Panc1 (cell line): ENCODE measurements at places on chromosomes 13 and 19.
A peak's percentile ranks its signal among the peaks of the same experiment; 100 is the strongest.

DNA sequence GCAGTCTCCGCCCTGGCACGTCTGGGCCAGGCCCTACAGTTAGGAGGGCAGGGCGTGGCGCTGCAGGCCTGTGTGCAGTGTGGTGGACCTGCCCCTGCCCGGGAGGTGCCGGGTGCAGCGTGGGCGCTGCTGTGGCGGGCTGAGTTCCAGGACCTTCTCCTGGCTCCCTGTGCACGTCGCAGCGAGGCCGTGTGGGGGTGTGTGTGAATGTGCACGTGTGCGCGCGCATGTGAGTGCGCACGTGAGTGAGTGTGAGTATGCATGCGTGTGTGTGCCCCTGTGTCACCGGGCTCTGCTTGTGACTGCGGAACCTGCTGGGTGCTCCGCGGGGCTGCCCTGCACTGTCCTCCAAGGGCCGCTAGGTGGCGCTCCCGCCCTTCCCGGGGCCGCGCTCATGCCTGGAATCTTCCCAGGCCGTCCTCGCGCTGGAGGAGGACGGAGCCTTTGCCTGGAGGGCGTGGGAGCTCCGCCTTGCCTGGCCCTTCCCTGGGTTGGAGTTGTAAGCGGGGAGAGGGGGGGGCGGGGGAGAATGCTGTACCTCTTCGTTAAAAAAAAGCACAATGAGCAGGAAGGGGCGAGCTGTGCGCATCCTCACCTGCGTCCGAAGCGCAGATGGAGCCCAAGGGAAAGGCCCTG lies 79.3 kb downstream of the KDM4B start:
- 0 out of 2 replicates have a peak overlapping the region, but pooled peaks have one; percentile 34 for H3K27ac ChIP-seq
- no peaks in the 10 kb centered on the region for H3K27me3 ChIP-seq
- H3K36me3 ChIP-seq, result no peaks in the 10 kb centered on the region
- no peak for DNase-seq
- H3K4me3 ChIP-seq, result no peak overlapping the region

DNA sequence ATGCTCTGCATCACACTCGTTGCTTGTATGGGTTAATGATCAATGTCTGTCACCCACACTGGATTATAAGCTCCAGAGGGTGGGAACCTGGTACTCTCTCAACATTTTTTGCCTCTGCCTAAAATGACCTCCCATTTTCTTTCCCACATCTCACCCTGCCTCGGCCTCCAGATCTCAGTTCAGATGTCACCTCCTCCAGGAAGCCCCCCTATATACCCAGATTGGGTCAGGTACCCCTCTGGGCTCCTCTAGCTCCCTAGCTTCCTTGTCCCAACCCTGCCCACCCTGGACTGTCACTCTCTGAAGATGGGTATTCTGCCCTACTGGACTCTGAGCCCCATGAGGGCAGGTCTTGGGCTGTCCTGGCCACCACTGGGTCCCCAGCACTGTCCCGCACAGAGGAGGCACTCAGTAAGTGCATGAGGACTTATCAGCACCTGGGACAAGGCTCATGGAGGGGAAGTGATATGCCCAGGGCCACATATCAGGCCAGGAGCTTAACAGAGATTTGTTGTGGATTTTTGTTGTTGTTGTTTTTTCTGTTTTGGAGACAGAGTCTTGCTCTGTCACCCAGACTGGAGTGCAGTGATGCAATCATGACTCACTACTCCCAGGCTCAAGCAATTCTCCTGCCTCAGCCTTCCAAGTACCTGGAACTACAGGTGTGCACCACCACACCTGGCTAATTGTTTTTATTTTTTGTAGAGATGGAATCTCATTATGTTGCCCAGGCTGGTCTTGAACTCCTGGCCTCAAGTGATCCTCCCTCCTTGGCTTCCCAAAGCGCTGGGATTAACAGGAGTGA lies 23.8 kb downstream of the PRKD2 start:
- H3K27ac ChIP-seq, result no peak overlapping the region
- no peak for DNase-seq
- no peaks in the 10 kb centered on the region for H3K4me1 ChIP-seq
- H3K36me3 ChIP-seq, result peaks cover 4% of the 10 kb centered on the region
- no peaks in the 10 kb centered on the region for H3K27me3 ChIP-seq

DNA sequence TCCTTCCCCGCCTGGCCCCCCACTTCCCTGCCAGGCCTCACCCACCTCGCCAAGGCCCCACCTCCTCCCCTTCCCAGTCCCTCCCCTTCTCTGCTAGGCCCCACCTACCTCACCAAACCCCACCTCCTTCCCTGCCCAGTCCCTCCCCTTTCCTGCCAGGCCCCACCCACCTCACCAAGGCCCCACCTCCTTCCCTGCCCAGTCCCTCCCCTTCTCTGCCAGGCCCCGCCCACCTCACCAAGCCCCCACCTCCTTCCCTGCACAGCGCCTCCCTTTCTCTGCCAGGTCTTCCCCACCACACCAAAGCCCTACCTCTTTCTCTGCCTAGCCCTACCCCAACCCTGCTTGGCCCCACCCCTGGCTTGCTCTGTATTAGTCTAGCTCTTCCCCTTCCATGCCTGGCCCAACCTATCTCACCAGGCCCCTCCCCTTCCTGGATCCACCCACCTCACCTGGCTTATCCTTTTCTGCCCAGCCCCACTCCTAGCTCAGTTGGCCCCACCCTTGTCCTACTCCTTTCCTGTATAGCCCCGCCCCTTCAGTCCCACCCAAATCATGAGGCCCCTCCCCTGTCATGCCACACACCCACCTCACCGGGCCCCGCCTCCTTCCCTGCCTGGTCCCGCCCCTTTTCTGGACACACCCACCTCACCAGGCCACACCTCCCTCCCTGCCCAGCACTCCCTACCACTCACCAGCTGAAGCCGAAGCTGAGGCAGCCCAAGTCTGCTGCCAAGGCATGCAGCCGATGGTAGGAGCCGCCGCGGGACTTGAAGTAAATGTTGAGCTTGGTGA lies 16.2 kb downstream of the CERS1 start:
- no peak overlapping the region for H3K27ac ChIP-seq
- DNase-seq, result no peak
- H3K27me3 ChIP-seq, result no peaks in the 10 kb centered on the region
- no peak overlapping the region for H3K4me3 ChIP-seq
- no peaks in the 10 kb centered on the region for H3K4me1 ChIP-seq

- DNase-seq, result no peak
- no peak overlapping the region for H3K4me3 ChIP-seq
Measured at GRCh38 chr13:35909091-35909490, 222.1 kb downstream of the DCLK1 start.

DNA sequence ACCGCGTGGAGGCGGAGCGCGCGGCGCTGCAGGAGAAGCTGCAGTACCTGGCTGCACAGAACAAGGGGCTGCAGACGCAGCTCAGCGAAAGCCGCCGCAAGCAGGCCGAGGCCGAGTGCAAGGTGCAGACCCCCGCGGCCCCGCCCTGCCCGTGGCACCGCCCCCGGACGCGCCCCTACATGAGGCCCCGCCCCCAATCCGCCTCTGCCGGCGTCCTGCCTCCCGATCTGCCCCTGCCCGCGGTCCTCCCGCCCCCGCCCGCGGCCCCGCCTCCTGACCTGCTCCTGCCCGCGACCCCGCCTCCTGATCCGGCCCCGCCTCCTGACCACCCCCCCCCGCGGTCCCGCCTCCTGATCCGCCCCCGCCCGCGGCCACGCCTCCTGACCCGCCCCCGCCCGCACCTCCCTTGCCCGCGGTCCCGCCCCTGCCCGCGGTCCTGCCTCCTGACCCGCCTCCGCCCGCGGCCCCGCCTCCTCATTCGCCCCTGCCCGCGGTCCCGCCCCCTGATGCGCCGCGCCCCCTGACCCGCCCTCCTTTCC lies 11.7 kb downstream of the PRR36 start:
- no peaks in the 10 kb centered on the region for H3K4me1 ChIP-seq
- no peak overlapping the region for H3K4me3 ChIP-seq
- DNase-seq, result no peak
- no peaks in the 10 kb centered on the region for H3K27me3 ChIP-seq
- no peaks in the 10 kb centered on the region for H3K36me3 ChIP-seq

DNA sequence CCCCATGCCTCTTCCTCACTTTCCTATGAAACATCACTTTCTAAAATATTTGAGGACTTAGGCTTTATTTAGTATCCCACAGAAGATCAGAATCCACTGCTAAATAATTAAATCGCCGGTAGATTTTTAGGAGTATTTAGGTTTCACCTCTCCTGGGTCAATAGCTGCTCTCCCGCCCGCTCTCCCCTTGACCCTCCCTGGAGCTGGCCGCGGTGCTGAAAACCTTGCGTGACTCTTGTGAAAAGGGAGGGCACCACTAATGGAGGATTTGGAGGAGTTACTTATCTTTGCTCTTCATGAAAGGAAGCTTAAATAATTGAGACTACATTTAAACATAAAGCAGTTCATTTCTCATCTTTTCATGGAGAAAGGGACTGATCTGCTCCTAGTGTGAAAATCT lies 14.1 kb downstream of the POU4F1 start:
- no peak overlapping the region for H3K27ac ChIP-seq
- H3K36me3 ChIP-seq, result no peaks in the 10 kb centered on the region
- no peaks in the 10 kb centered on the region for H3K4me1 ChIP-seq
- no peak overlapping the region for H3K4me3 ChIP-seq
- H3K27me3 ChIP-seq, result peaks cover 10% of the 10 kb centered on the region
- DNase-seq, result no peak
